Endodermal cell (in vitro differentiated cells): ENCODE measurements at places on chromosomes 1 and 21. TPM values are rescaled to one million over a fixed set of nuclear protein-coding genes. Genes with fewer than 3 reads are reported as not detected.

Gene NIBAN1
- 1.5 to 5.0 TPM (median 4.8 TPM) in 3 replicates for total RNA-seq

Gene PPP1R8
- 38.4 to 50.6 TPM (median 45.0 TPM) in 3 replicates for total RNA-seq

Gene CD48
- total RNA-seq, result 1.1 to 6.0 TPM (median 1.3 TPM) in 3 replicates

Gene L1TD1
- 66.4 to 71.0 TPM (median 66.7 TPM) in 3 replicates for total RNA-seq

Gene GPR25
- total RNA-seq, result not detected in 2 replicates

Gene FCER1G
- total RNA-seq, result 0.69 to 0.72 TPM (median 0.70 TPM) in 3 replicates

Gene TDRD10
- total RNA-seq, result not detected in 2 replicates

Gene RAB42
- 2.1 and 2.9 TPM in 2 replicates for total RNA-seq

Gene HES5
- not detected in 3 replicates for total RNA-seq

- H3K36me3 ChIP-seq, result no peaks in the 10 kb centered on the region
- H3K27me3 ChIP-seq, result no peaks in the 10 kb centered on the region
- DNase-seq, result no peak
- H3K27ac ChIP-seq, result no peak overlapping the region
- H3K4me1 ChIP-seq, result peaks cover 5% of the 10 kb centered on the region
Measured at GRCh38 chr1:66327588-66327987, 206.4 kb upstream of the SGIP1 start.

- H3K4me1 ChIP-seq, result peaks cover 9% of the 10 kb centered on the region
- no peak overlapping the region for H3K27ac ChIP-seq
- no peaks in the 10 kb centered on the region for H3K36me3 ChIP-seq
- peak; percentile 56 for DNase-seq
Measured at GRCh38 chr1:53348486-53349368, 20.9 kb upstream of the LRP8 start.

GRCh38 chr1:30268923-30269666, 454.3 kb downstream of the MATN1 start:
- no peak overlapping the region for H3K4me3 ChIP-seq
- H3K4me1 ChIP-seq, result no peaks in the 10 kb centered on the region
- no peaks in the 10 kb centered on the region for H3K27me3 ChIP-seq

- no peak for DNase-seq
- H3K4me1 ChIP-seq, result no peaks in the 10 kb centered on the region
Measured at GRCh38 chr1:177219554-177220458, 49.0 kb downstream of the BRINP2 start.

- H3K36me3 ChIP-seq, result peaks cover 98% of the 10 kb centered on the region
- H3K27ac ChIP-seq, result no peak overlapping the region
- DNase-seq, result no peak
- H3K4me1 ChIP-seq, result peaks cover 21% of the 10 kb centered on the region
Measured at GRCh38 chr1:208100106-208100505, 144.1 kb downstream of the PLXNA2 start.

DNA sequence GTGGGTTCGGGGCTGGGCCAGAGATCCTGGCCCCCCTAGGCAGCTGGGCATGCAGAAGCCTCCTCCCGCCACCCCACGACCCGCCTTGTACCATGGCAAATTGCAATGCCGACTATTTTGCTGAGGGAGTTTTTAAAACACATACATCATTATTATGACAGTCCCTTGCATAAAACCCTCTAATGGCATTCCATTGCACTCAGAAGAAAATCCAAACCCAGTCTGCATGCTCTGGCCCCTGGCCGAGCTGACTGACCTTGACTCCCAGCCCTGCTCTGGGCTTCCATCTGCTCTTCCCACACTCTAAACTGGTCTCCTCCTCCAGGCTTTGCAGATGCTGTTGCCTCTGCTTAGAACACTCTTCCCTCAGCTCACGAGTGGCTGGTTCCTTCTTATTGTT, 28.0 kb downstream of the PADI2 start:
- no peaks in the 10 kb centered on the region for H3K4me1 ChIP-seq
- DNase-seq, result no peak
- H3K27me3 ChIP-seq, result no peaks in the 10 kb centered on the region
- no peak overlapping the region for H3K27ac ChIP-seq
- no peaks in the 10 kb centered on the region for H3K36me3 ChIP-seq

- no peaks in the 10 kb centered on the region for H3K27me3 ChIP-seq
- no peak for DNase-seq
- H3K36me3 ChIP-seq, result no peaks in the 10 kb centered on the region
- H3K4me3 ChIP-seq, result no peak overlapping the region
Measured at GRCh38 chr1:101379950-101380349, 143.1 kb downstream of the S1PR1 start.

GRCh38 chr1:205137901-205138300, 16.1 kb upstream of the RBBP5 start:
- H3K27me3 ChIP-seq, result no peaks in the 10 kb centered on the region
- DNase-seq, result peak; percentile 48
- no peaks in the 10 kb centered on the region for H3K36me3 ChIP-seq
- no peaks in the 10 kb centered on the region for H3K4me1 ChIP-seq

DNA sequence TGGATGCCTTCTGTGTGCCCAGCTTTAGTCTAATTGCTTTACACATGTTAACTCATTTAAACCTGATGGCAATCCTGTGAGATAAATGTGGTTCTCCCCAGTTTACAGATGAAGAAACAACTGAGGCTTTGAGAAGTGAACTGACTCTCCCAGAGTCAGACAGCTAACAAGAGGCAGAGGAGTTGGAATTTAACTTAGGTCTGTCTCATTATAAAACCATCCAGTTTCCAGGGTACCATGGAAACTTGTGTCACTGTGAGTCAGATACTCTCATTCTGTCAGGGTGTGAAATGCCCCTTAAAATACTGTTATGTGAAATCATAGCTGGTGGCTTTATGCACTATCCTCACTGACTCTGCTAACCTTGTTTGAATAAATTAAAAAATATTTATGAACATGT, 206.6 kb downstream of the PBX1 start:
- no peak overlapping the region for H3K4me3 ChIP-seq
- no peak for DNase-seq
- H3K36me3 ChIP-seq, result no peaks in the 10 kb centered on the region

DNA sequence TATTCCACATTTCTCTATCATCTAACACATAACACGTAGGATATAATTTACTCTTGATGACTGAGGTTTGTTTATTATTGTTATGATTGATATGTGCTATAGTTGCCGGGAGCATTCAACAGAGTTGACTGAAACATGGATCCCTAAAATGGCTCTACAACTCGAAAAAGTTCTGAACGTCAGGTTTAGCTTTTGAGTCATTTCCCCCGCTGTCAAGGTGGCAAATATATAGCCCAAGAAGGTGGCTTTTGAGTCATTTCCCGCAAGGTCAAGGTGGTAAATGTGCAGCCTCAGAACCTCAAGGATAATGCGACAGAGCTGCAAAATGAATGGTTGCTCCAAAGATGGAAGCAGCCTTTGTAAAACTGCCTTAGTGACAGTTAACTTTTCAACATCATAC, 104.0 kb downstream of the NIBAN1 start:
- no peak overlapping the region for H3K4me3 ChIP-seq
- no peaks in the 10 kb centered on the region for H3K27me3 ChIP-seq
- H3K36me3 ChIP-seq, result no peaks in the 10 kb centered on the region

GRCh38 chr1:16226490-16227179, 10.3 kb downstream of the CPLANE2 start:
- H3K27ac ChIP-seq, result no peak overlapping the region
- peak; percentile 97 for DNase-seq
- H3K27me3 ChIP-seq, result peaks cover 59% of the 10 kb centered on the region

DNA sequence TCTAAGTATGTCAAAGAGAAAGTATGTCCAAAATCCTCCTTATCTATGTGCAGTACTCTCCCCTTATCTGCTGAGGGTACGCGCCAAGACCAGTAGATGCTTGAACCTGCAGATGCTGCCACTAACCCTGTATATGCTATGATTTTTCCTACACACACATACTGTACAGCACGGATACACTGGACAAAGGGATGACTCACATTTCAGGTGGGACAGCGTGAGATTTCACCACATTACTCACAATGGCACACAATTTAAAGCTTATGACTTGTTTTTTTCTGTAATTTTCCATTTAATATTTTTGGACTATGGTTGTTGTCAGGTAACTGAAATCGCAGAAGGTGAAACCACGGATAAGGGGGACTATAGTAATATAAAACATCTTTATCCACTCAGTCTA, 4.1 kb downstream of the ORC1 start:
- H3K27me3 ChIP-seq, result no peaks in the 10 kb centered on the region
- H3K4me3 ChIP-seq, result no peak overlapping the region
- no peak overlapping the region for H3K27ac ChIP-seq
- H3K36me3 ChIP-seq, result peaks cover 48% of the 10 kb centered on the region
- DNase-seq, result no peak

DNA sequence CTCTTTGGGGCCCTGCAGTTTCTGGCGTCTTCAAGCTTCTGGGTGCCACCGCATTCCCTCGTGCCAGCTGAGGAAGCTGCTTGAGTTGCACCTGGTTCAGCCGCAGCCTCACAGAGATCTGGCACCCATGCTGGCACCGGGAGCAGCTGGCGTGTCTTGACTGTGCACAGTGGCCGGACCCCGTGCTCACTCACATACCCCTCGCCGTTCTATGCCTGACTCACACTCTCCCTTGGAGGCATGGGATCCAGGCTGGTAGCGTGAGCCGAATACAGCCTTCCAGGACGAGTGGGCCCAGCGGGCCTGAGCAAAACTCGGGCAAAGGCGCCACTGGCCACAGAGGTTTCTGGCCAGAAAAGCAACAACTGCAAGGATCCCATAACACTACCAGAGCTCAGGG, 8.6 kb upstream of the MTR start:
- H3K36me3 ChIP-seq, result no peaks in the 10 kb centered on the region
- H3K27ac ChIP-seq, result no peak overlapping the region
- peaks cover 2% of the 10 kb centered on the region for H3K27me3 ChIP-seq
- H3K4me1 ChIP-seq, result no peaks in the 10 kb centered on the region
- H3K4me3 ChIP-seq, result no peak overlapping the region

DNA sequence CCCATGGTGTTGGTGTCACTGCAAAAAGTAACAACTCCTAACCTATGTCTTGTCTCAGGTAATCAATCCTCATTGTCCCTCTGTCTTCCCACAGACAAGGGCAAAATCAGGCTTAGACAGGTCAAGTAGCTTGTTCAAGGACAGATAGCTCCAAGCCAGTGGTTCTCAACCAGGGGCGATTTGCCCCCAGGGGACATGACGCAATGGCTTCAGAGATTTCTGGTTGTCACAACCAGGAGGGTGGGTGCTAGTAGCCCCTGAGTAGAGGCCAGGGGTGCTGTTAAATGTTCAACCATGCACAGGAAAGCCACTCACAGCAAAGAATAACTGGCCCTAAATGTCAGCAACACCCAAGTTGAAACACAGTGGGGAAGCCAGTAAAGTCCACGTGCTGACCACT, 178.9 kb downstream of the RUNX1 start:
- H3K36me3 ChIP-seq, result no peaks in the 10 kb centered on the region
- H3K27me3 ChIP-seq, result no peaks in the 10 kb centered on the region
- no peak overlapping the region for H3K4me3 ChIP-seq
- DNase-seq, result no peak
- H3K4me1 ChIP-seq, result peaks cover 8% of the 10 kb centered on the region
- H3K27ac ChIP-seq, result no peak overlapping the region

DNA sequence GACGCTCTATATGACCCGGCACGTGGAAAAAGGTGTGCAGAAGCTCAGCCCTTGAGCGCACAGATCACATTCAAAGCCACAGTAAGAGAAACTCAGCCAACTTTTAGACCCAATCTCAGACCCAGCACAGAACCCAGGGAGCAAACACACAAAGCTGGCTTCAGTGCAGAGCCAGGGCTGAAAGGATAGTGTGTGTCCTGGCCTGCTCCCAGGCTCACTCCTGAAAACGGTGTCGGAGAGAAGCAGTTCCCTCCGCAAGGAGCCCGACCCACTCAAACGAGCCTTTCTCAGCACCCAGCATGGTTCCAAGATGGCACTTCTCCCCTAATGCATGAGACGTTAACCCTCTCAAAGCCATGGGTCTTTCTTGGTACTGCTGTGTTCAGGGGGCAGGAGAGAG, 39.6 kb downstream of the CASZ1 start:
- H3K4me3 ChIP-seq, result no peak overlapping the region
- no peaks in the 10 kb centered on the region for H3K27me3 ChIP-seq
- peak overlapping the region; percentile 30 for H3K27ac ChIP-seq
- no peak for DNase-seq
- H3K4me1 ChIP-seq, result no peaks in the 10 kb centered on the region

GRCh38 chr21:43291347-43291950, 122.6 kb downstream of the CRYAA start:
- no peak overlapping the region for H3K27ac ChIP-seq
- DNase-seq, result no peak
- H3K4me3 ChIP-seq, result no peak overlapping the region
- H3K27me3 ChIP-seq, result no peaks in the 10 kb centered on the region
- no peaks in the 10 kb centered on the region for H3K4me1 ChIP-seq

DNA sequence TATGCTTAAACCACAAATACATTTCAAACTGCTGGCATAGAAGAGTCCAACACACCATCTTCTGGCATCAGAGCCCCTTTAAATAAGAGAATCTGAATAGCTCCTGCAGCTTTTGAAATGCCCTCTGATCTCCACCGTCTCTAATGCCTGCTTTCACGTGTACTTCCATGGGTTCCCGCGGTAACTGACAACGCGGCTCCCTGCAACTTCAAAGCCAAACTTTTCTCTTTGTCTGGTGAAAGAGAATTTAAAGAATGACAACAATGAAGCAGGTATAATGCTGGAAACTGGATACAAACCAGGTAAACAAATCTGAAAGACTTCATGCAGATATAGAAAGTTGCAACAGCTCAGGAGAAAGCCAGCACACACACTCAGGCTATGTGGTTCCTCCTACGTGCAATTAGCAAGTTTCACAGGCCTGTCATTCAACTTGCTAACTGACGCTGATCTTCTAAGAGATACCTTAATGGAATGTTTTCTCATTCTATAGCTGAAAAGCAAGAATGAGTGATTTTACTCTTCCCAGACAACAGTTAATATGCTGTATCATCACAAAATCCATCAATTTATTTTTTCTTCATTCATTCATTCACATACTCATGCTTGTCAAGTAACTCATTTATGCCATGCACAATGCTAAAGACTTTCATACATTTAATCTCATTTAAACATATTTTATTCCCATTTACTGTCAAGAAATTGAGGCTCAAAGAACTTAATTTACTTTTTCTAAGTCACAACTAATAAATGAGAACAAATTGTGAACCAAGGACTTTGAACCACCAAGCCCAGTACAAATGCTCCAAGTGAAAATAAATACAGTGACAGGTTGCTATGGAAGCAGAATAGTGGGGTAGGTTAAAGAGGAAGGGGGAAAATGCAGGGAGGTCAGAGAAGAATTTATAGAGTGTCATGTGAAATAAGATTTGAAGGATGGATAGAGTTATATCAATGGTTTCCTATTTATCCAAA, 202.7 kb upstream of the SNX7 start:
- no peak overlapping the region for H3K4me3 ChIP-seq
- no peak overlapping the region for H3K27ac ChIP-seq
- H3K4me1 ChIP-seq, result no peaks in the 10 kb centered on the region
- DNase-seq, result peak; percentile 74
